Activated naive CD4-positive, alpha-beta T cell (primary cell): ENCODE measurements at places on chromosomes 3 and 15.

DNA sequence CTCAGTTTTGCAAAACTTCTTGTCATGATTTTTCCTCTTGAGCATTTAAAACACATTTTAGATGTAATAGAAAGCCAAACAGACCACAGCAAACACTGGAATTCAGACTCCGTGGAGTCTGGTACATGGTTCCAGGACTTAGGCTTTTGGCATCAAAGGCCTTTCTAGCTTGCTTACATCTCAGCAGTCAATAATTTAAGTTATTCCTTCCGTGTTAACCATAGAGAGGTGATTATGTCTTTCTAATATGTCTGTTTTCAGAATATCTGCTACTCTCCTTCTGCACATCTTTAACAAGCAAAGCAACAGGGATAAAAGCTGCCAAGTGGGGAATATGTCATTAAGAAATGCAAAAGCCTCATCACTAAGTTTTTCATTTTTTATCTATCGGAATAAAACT is 171.7 kb upstream of the CRBN start:
- no peak for DNase-seq

- DNase-seq = peak; percentile 62
Observed at GRCh38 chr15:75727851-75728715, 15.4 kb upstream of the CSPG4 start.

DNA sequence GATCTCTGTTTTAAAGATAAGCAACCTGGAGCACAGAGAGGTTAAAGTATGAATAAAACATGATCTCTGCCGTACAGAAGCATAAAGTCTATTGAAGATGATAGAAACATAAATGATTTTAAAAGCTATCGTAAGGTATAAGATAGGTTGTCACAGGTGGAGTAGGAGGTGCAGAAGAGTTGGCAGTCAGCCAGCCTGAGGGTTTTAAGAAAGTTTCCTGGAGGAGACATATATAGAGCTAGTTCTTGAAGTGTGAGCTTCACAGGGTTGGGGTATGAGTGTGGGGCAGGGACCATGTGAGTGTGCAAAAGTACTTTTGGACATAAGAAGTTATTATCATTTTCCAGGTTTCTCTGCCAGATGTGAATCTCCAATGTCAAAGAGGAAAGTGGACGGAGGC is 3.9 kb upstream of the FGF12 start:
- no peak for DNase-seq

- no peak for DNase-seq
Observed at GRCh38 chr3:15294929-15295328, 37.5 kb downstream of the SH3BP5 start.

- no peak for DNase-seq
Observed at GRCh38 chr3:186138272-186138981, 29.5 kb upstream of the ETV5 start.

DNA sequence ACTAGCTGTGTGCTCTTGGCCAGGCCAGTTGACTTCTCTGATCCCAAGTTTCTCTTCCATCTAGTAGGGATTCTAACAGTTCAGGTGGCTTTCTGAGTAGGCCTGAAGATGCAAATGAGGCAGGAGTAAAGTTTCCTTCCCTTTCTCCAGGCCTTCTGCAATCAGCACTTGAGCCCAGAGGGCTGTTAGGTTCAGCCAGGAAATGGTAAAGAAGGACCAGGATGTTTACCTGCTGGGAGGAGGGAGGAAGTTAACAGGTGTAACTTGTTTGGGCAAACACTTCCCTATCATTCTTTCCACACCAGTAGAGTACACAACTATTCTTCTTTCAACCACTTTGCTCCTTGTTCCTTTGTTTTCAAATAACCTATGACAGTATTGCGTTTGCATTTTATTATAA is 13.3 kb upstream of the TNFSF10 start:
- DNase-seq = no peak

- DNase-seq = no peak
Observed at GRCh38 chr3:194537732-194538247, 51.0 kb upstream of the ATP13A3 start.

DNA sequence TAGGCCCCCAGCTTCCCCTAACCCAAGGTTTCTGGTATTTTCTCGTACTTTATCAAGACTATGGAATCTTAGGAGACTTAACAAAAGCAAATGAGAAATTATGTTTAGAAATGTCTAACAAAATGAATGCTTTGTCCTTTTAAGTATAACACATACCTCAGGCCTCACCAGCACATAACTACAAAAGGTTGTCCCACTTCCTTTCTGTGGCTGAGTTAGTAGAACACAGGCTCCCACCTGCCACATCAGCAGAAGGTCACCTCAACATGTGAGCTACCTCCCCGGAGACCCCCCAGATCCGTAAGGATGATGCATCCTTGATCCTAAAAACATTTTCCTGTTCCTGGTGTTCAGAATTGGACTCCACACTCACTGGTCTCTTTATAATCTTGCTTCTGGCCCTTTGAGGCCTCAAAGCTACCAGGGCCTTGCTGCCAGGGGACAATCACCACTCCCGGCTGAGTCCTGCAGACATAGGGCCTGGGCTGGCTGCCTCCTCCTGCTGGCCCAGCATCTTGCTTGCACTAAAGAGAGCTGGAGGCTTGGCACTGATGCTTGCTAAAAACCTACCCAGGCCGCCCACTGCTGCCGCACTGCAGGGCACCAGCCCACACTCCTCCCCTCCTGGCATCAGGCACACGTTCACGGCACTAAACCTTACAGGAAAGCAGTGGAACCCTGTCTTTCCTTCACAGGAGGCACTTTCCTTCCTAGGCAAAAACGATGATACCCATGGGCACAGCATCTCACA is 2.9 kb downstream of the CCRL2 start:
- DNase-seq = no peak

DNA sequence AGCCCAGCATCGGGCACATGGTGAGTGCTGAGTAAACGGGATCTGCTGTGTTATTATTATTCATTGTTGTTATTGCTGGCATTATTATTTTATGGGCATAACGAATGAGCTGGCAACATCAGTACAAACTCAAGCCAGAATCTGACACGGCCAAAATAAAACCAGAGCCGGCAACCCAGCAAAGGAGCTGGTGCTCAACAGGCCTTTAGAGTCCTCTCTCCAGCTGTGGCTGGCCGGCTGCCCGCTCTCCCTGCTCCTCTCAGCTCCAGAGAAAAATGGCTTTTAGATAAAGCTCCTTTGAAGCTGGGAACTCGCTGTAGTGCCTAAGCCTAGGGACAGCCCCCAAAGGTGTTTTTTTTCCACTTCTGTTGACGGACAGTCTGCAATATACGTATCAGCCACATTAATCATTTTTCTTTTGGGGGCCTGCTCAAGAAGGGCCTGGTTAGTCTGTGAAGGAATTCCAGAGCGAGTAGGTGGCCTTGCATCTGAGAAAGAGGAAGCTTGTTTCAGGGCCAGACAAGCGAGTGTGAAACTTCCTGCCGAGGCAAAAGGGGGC is 193.9 kb upstream of the UBE2E1 start:
- DNase-seq = no peak

DNA sequence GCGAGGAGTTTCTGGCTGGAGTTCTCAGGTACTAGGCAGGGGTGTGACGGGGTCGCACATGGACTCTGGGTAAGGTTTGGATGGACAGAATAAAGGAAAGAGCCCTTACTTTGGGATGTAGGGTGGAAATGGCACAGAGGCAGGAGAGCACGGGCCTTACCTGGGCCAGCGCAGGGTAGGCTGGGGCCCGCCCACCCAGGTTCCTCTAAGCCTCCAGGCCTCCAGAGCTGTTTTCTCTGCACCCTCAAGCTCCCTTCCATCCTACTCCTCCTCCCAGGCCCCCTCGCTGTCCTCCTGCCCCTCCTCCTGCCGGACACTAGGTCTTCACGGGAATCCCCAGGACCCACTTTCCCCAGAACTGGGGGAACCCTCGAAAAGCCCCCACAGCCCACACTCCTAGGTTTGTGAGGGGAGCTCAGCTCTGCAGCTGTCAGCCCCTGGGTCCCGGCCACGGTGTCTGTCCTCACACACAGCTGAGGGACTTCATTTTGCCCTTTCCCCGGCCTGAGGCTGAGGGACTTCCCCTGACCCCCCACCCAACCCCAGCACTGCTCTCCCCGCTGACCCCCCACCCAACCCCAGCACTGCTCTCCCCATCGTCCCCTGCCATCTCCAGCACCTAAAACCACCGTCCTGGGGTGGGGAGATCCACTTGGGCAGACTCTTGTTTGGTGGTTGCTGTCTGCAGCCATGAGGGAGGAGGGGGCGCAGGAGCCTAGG is 53.0 kb upstream of the PCSK6 start:
- DNase-seq = no peak

- DNase-seq = no peak
Observed at GRCh38 chr15:33985287-33985686, 17.0 kb downstream of the CHRM5 start.

DNA sequence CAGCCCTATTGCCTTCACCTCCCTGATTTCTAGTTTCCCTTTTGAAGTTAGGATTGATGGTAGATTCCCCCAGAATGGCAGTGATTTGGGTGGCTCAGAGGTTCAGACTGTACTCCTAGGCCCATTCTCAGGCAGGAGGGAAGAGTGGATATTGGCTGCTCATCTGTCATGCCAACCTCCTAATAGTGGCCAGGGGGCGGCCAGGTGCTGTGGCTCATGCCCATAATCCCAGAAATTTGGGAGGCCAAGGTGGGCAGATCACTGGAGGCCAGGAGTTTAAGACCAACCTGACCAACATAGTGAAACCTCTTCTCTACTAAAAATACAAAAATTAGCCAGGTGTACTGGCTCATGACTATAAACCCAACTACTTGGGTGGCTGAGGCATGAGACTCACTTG is 11.3 kb downstream of the RRP9 start:
- no peak for DNase-seq

- no peak for DNase-seq
Observed at GRCh38 chr3:153752405-153753027, 368.7 kb upstream of the ARHGEF26 start.

DNA sequence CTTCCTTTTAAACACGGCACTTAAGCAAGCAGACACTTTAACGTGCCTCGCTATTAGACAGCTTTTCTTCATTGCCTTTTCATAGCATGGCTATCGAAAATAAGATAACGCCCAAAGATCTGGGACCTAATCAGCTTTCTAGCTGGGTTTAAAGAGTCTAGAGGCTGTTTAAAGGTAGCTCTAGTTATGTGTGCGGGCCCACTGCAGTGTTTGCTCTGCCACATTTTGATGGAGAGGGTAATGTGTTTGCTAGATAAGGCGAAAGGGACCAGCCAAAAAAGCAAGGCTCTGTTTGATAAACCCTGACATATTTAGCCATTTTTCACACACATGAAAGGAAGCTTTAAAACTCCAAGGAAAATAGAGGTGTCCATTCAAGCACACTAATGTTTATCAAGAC is 91.6 kb downstream of the NR2F2 start:
- DNase-seq = no peak

DNA sequence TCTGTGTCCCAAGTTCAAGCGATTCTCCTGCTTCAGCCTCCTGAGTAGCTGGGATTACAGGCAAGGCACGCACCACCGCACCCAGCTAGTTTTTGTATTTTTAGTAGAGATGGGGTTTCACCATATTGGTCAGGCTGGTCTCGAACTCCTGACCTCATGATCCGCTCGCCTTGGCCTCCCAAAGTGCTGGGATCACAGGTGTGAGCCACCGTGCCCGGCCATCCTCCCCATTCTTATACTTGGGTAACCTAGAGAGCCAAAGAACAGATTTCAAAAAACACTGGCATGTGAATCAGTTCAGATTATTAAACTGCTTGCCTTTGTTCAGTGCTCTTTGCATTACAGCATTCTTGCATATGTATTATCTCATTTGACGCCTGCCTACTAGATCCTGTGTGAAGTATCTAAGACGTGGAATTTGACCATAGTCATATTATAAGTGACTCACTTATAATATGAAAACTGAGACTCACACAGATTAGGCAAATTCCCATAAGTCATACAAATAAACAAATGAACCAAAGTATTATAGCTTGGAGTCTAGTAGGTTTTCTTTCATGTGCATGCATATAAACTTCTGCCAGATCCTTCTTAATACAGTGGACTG is 123.5 kb downstream of the UNC13C start:
- no peak for DNase-seq

DNA sequence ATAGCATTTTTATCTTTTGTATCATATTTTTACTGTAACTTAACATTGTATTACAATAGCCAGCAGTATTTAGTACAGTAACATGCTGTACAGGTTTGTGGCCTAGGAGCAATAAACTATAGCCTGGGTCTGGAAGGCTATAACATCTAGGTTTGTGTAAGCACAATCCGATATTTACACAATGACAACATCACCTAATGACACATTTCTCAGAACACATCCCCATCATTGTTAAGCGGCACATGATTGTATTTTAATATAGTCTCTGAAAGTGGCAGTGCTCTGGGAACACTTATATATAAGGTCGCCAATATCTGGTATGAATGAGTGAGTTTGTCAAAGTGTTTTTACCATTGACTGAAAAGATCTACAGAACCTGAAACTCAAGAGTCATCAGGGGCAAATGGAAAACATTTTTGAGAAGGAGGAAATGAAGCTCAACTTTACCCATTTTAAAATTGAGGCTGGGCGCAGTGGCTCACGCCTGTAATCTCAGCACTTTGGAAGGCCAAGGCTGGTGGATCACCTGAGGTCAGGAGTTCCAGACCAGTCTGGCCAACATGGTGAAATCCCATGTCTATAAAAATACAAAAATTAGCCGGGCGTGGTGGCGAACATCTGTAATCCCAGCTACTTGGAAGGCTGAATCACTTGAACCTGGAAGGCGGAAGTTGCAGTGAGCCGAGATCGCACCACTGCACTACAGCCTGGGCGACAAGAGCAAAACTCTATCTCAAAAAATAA is 38.8 kb upstream of the TNFSF10 start:
- DNase-seq = no peak

DNA sequence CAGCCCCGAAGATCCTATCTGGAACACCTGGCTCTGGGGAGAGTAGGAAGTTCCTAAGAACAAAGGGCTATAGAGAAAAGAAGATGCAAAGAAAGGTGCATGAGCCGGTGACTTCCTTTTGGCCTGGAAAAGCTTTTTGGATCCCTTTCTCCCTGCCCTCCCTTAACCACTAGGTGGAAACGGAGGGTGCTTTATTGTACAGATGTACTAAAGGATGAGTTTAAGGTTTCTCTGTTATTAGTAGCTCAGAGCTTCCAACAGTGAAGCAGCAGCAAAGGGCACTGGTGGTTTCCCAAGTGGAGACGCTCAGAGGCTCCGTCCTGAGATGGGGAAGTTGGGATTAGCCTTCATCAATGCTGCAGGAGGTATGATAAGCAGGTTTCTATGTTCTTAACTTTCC is 5.9 kb upstream of the ADGRG7 start:
- DNase-seq = no peak

DNA sequence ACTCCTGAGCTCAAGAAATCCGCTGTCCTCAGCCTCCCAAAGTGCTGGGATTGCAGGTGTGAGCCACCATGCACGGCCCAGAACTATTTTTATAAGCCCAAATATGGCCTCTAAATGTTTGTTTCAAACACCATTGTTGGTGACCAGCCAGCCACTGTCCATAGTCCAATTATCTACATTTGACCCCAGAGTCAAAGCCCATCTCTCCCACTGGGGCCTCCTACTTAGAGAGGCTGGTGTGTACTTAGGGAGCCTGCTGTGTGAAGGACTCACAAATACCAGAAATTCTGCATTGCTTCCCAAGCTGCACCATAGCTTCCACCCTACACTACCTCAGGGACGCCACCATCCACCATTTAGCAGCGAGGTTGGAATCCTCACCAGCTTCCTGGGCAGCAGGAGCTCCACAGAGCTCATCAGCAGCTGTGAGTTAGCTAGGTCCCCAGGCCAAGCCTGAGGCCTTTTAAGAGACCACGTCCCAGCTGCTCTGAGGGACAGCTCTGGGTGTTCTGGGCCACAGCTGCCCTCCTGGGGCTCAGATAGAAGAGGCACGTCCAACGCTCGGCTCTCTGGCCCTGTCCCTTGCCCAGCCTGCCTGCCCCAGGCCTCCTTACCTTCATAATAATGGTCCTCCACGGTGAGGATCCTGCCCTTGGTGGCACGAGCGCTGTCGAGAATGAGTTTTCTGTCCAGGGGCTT is 29.5 kb downstream of the TKT start:
- DNase-seq = no peak
